Activated CD8-positive, alpha-beta T cell treated with anti-CD3 and anti-CD28 coated beads for 36 hours (primary cell): ENCODE measurements at places on chromosomes 12 and 14. TPM values are rescaled to one million over a fixed set of nuclear protein-coding genes. Genes with fewer than 3 reads are reported as not detected.

DNA sequence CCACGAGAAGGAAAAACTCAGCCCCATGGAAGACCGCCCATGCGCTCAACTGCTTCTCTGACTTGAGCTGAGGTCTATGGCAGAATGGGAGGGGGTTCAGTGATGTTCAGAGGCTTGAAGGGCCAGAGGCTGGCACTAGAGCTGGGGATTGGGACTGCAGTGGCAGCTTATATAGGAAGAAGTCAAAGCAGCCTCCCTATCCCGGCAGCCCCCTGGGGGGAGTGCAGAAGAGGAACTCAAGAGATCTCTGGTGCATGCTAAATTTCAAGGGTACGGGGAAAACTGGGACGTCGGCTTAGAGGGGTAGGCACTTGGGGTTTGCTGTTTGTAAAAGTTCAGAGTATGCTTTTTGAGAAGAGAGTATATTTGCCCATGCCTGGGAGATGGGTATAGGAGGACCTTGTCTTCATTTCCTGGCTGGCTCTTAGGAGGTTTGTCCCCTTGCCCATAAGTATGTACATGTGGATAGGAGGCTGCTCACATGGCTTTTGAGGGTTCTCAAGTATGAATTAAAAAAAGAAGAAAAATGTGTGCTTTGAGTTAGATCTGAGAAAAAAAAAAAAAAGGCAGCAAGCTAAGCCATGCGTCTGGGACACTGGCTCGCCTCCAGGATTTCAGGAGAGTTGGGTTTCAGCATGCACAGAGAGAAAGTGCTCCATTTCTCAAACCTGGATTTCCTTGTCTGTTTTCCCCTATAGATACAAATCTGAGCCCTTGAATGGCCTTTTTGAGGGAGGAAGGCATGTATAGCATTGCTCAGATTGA lies 3.2 kb upstream of the MEG3 start:
- no peak for DNase-seq

GRCh38 chr14:29741909-29742401 lies 185.7 kb downstream of the PRKD1 start:
- no peak for DNase-seq

DNA sequence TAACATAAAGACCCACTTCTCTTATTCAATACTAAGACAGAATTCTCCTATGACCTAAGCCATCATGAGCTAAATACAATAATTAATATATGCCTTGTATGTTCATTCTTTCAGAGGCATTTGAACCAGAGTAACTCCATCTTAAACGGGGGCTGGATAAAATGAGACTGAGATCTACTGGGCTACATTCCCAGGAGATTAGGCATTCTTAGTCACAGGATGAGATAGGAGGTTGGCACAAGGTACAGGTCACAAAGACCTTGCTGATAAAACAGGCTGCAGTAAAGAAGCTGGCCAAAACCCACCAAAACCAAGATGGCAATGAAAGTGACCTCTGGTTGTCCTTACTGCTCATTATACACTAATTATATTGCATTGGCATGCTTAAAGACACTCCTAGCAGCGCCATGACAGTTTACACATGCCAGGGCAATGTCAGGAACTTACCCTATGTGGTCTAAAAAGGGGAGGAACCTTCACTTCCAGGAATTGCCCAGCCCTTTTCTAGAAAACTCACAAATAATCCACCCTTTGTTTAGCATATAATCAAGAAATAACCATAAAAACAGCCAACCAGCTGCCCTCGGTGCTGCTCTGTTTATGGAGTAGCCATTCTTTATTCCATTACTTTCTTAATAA lies 260.7 kb downstream of the SSPN start:
- DNase-seq, result no peak

- DNase-seq, result no peak
These were observed 167.6 kb downstream of the ACSS3 start for GRCh38 chr12:81245458-81245857.

The FITM1 gene
- 0.69 TPM for total RNA-seq
